ENCODE measurements at places on chromosomes 13 and 19.

- no peak for DNase-seq
- H3K4me3 ChIP-seq, result no peak overlapping the region
- H3K27me3 ChIP-seq, result no peaks in the 10 kb centered on the region
- no peaks in the 10 kb centered on the region for H3K4me1 ChIP-seq
- no peak overlapping the region for H3K27ac ChIP-seq
Observed at GRCh38 chr13:70249332-70250064, 141.2 kb upstream of the KLHL1 start.

DNA sequence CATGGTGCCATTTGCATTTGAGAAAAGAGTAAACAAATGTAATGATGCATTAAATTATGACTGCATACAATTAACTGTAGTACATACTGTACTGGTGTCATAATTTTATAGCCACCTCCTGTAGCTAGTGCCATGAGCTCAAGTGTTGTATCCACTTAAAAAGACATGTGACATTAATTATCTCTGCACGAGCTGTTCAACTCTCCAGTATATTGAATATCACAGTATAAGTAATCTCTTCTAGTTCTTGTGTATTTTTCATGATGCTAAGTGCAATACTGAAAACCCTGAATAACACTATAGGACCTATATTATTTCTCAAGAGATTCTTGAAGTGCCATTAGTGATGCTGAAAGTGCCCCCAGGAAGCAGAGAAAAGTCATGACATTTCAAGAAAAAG is 387.3 kb downstream of the PCDH17 start:
- no peaks in the 10 kb centered on the region for H3K36me3 ChIP-seq
- DNase-seq, result no peak
- H3K27me3 ChIP-seq, result no peaks in the 10 kb centered on the region
- no peaks in the 10 kb centered on the region for H3K4me1 ChIP-seq
- no peak overlapping the region for H3K4me3 ChIP-seq
- H3K27ac ChIP-seq, result no peak overlapping the region

DNA sequence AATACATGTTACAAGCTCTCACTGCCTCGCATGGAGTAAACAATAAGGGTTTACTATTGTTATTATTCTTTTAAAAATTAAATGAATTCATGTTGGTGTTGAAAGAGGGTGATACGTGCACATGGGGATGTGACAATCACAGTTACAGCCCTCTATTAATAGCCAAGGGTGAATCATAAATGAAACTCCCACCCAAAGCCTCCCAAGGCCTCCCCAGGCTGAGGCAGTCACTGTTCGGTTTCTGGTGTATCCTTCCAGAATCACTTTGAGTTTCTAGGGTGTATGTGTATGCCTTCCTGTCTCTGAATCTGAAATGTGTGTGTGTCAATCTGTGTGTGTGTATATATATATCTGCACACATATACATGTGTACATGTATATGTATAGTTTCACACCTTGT is 73.4 kb downstream of the AKAP11 start:
- peaks cover 5% of the 10 kb centered on the region for H3K36me3 ChIP-seq
- H3K27ac ChIP-seq, result no peak overlapping the region
- H3K27me3 ChIP-seq, result no peaks in the 10 kb centered on the region
- H3K4me1 ChIP-seq, result peaks cover 75% of the 10 kb centered on the region
- no peak overlapping the region for H3K4me3 ChIP-seq

DNA sequence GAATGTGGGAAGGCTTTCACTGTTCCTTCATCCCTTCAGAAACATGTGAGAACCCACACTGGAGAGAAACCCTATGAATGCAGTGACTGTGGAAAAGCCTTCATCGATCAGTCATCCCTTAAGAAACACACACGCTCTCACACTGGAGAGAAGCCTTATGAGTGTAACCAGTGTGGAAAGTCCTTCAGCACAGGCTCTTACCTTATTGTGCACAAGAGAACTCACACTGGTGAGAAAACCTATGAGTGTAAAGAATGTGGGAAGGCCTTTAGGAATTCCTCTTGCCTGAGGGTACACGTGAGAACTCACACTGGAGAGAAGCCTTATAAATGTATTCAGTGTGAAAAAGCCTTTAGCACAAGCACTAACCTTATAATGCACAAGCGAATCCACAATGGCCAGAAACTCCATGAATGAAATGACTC is 18.6 kb downstream of the ZNF177 start:
- DNase-seq, result no peak
- no peak overlapping the region for H3K27ac ChIP-seq
- no peak overlapping the region for H3K4me3 ChIP-seq
- no peaks in the 10 kb centered on the region for H3K27me3 ChIP-seq
- peaks cover 85% of the 10 kb centered on the region for H3K36me3 ChIP-seq
- H3K4me1 ChIP-seq, result no peaks in the 10 kb centered on the region

- H3K27me3 ChIP-seq, result peaks cover 38% of the 10 kb centered on the region
- H3K27ac ChIP-seq, result no peak overlapping the region
- no peaks in the 10 kb centered on the region for H3K36me3 ChIP-seq
- no peak overlapping the region for H3K4me3 ChIP-seq
- DNase-seq, result no peak
Observed at GRCh38 chr13:39597838-39598237, 5.2 kb downstream of the LHFPL6 start.
